ENCODE measurements at places on chromosomes 4 and X.

- no peak for DNase-seq
Measured at GRCh38 chr4:116358633-116359222, 726.6 kb downstream of the TRAM1L1 start.

- peak; percentile 54 for DNase-seq
Measured at GRCh38 chrX:129772796-129773431, 6.8 kb upstream of the SASH3 start.

GRCh38 chrX:133475521-133475920 lies 60.2 kb upstream of the GPC4 start:
- peak; percentile 46 for DNase-seq

DNA sequence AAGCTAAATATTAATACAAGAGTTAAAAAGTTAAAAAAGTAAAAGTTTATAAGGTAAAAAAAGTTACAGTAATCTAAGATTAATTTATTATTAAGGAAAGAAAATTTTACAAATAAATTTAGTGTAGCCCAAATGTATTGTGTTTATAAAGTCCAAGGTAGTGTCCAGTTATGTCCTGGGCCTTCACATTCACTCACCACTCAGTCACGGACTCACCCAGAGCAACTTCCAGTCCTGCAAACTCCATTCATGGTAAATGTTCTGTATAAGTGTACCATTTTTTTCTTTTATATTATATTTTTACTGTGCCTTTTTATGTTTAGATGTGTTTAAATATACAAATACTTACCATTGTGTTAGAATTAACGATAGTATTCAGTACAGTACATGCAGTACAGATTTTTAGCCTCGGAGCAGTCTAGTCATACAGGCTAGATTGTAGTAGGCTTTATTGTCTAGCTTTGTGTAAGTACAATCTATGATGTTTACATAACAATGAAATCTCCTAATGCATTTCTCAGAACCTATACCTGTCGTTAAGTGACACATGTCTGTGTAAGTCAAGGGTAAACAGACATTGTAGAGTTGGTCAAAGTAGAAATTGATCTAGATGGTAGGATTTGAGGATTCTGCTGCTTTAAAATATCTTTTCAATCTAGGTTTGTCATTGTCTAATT lies 197.7 kb downstream of the GC start:
- no peak for DNase-seq

GRCh38 chr4:145203410-145203809 lies 23.0 kb upstream of the OTUD4 start:
- no peak for DNase-seq

- no peak for DNase-seq
Measured at GRCh38 chr4:89245459-89245858, 62.1 kb downstream of the GPRIN3 start.

- no peak for DNase-seq
Measured at GRCh38 chrX:100098660-100099375, 311.3 kb downstream of the PCDH19 start.

GRCh38 chrX:134373736-134374135 lies 86.2 kb upstream of the HPRT1 start:
- DNase-seq: no peak

GRCh38 chr4:153798901-153799693 lies 10.2 kb upstream of the SFRP2 start:
- no peak for DNase-seq

DNA sequence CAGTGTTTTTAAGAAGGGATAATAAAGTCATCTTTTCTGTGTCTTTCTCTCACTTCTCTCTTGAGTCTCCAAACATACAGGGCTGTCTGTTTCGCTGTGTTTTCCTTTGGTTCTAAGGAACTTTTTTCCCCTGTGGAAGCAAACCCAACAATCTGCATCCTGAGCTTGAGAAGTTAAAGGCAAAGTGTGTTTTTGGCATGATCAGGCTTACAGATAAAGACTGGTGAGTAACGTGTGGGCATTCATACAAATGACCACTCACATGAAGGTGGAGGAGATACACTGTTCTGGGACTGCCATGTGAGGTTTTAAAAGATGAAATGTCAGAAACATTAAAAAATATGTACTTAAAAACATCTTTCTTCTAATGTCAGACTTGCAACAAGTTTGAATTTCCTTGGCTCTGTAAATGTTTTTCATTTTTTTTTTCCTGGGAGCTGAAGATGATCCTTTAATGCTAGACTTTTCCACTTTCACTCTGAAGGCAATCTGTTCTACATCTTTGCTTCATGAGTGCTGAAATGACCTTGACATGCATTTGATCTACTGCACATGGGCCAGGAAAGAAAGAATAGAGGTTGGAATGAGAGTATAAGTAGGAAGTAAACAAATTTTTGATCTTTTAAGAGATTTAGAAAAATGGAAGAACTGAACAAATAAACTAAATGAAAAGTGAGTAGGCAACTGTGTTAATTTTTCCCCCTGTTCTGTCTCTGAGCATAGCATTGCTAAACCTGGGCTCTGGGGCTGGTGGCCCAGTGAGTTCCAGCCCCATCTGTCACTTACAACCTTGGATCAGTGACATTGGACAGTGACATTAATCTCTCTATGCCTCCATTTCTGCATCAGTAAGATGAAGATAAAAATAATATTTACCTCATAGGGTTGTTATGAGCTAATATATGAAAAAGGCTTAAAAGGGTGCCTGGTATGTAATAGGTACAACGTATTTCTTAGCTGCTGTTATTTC lies 151.1 kb upstream of the TBC1D9 start:
- DNase-seq: no peak
